Naive B cell (primary cell): ENCODE measurements at places on chromosomes 6 and 20. TPM values are rescaled to one million over a fixed set of nuclear protein-coding genes. Genes with fewer than 3 reads are reported as not detected.

GRCh38 chr20:53349730-53350129, 243.9 kb downstream of the ZNF217 start:
- no peak for DNase-seq

RIPOR3 gene
- not detected for polyA plus RNA-seq

TSHZ2 gene
- polyA plus RNA-seq: not detected

DNA sequence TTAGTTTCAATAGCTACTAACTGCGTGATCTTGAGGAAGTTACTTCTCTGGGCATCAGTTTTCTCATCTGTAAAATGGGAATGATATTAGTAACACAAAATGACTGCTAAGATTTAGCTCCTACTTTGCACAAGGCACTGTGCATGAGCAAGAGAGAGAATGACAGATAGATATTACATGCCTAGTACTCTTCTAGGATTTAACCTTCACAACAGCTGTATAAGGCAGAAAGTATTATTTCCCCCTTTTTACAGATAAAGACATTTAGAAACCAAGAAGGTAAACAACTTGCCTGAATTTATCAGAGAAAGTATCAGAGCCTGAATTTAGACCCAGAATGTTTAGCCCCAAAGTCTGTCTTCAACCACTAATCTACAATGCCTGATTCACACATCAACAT, 281.6 kb downstream of the KHDC1L start:
- DNase-seq: no peak

GRCh38 chr6:87714093-87714842, 12.2 kb upstream of the AKIRIN2 start:
- DNase-seq: no peak

DNA sequence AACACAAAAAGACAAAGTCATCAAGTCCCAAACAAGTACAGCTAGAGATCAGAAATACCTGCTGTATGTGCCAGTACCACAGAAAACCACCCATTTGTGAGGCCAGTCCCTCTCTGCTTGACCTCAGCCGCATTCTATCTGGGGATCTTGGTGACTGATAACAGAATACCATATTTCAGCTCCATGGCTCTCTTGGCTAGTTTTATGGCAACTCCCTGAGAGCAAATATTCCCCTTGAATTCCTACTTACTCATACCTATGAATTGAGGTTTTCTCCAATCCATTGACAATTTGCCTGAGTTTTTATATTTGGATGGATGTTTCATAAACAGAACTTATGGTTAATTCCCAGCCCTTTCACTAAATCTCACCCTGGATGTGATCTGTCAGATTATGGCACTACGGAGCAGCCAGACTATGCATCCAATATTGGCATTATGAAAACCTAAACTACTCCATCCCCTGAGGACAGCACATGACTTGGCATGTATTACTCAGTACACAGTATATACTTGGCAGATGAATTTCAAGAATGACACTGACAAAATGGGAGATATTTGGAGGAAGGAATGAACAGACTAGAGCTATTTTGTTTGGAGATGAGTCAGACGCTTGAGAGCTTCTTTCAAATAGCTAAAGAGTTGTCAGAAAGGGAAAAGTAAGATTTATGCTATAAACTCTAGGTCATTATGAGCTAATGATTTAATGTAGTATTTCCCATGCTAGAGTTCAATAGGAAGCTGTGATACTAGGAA, 95.7 kb downstream of the PRDM1 start:
- no peak for DNase-seq

GRCh38 chr20:17666481-17666880, 15.6 kb downstream of the RRBP1 start:
- no peak for DNase-seq

PHACTR3 gene
- not detected for polyA plus RNA-seq

RNF39 gene
- polyA plus RNA-seq: not detected

GRCh38 chr6:25007269-25007699, 71.5 kb upstream of the RIPOR2 start:
- no peak for DNase-seq

DNA sequence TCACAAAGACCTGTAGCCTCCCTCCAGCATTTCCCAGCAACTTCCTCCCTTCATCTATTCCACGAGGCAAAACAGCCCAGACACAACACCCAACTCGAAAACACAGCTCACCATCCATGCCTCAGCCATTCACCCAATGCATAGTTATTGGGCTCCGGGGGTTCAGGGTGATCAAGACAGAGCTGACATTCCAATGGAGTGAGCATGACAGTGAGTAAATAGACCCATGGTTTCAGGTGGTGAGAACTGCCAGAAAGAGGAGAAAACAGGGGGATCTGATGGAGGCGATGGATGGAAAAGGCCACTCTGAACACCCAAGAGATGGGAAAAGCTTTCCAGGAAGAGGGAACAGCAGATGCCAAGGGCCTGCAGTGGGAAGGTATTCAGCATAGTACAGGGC, 5.9 kb downstream of the CASS4 start:
- DNase-seq: no peak

DNA sequence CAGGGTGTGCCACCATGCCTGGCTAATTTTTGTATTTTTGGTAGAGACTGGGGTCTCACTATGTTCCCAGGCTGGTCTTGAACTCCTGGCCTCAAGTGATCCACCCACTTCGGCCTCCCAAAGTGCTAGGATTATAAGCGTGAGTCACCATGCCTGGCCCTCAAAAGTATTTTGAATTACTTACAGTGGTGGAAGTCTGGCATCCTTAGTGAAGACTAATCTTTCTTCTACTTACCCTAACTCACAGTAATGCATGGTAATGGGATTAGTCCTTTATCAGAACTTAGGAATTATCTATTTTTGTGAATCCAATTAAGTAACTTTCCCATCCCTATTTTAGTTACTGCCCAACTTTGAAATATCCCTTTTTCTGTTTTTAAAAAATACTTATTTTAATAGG, 3.9 kb downstream of the RWDD1 start:
- no peak for DNase-seq

GRCh38 chr6:51167468-51167867, 348.8 kb downstream of the TFAP2B start:
- no peak for DNase-seq

DNA sequence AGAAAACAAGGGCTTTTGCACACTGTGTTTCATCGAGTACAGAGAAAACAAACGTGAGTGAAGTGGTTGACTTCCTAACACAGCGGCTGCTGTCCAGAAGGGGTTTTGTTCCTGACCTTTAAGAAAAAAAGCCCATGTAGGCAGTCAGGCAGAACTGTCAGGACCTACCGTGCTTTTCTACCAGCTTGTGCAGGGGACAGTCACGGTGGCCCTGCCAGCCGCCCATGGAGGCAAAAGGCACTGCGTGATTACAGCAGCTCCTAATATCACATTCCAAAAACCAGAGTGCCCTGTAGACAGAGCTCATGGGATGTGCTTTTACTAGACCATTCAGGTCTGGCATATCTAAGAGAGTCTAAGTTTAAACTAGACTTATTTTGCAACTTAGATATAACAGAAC, 12.2 kb downstream of the TNFAIP3 start:
- DNase-seq: no peak

LGSN gene
- polyA plus RNA-seq: not detected

DNA sequence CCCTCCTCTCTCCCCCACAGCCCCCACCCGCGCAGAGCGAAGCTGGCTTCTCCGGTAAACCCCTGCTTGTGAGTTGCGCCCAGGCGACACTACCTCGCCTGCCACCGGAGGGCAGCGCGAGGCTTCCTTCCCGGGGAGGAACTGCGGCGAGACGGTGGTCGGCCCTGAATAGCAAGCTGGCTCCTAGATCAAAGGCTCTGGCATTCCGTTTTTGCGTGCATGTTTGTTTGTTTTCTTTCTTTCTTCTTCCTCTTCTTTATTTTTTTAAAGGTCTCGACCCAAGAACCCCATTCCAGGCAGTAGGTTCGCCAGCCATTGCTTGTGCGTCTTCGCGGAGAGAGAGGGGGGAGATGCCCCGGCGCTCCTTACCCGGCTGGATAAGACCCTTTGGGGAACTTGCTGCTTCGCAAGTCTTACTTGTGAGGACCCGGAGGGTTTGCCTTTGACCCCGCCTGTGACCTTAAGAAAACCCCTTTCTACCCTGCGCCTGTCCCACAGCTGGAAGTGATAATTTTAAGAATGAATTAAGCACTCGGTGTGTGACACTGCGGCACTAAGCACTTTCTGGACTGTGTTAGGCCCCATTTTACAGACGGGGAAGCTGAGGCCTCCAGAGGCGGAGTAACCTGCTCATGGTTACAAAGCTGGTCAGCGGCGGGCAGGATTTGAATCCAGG, 92.7 kb upstream of the SIRPA start:
- DNase-seq: peak; percentile 80

PSORS1C1 gene
- not detected for polyA plus RNA-seq

GRCh38 chr6:168088161-168089053, 9.4 kb upstream of the FRMD1 start:
- no peak for DNase-seq

- DNase-seq: no peak
These were observed 103.2 kb upstream of the ARMC2 start for GRCh38 chr6:108744996-108745395.

DNA sequence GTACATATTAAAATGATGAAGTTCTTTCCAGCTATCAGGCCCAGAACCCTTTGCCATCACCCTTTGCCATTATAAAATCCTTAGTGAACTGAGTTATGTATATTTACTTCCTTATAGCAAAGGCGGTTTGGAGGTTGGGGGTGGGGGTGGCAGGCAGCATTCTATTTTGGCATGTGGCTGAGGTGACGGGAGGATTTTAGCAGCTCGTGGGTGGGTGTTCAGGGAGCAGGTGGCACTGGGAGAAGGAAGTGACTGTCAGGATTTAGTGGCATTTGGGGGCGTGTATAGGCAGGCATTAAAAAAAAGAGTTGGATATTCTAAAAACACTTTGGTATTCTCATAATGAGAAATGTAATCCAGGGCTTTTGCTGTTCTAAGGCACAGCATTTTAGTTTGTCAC, 150.7 kb downstream of the RIMS1 start:
- no peak for DNase-seq

DNA sequence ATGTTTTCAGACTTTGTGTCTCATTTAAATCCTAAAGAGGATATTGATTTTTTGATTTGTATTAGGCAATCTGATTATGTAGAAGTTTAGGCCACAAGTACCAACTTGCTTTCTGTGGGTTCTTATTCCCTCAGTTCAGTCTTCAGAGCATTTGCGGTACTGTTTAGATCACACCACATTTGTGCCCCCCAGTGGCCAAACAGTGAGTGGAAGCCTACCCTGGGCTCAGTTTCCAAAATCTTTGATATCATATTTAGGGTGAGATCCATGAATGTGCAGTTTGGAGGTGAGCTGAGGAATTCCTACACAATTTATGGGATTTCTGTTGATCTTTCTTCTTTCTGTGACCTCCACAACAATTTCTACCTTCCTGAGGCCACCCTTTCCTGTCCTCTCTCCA, 92.3 kb upstream of the FUT9 start:
- DNase-seq: no peak

PRR18 gene
- polyA plus RNA-seq: not detected

RAET1L gene
- not detected for polyA plus RNA-seq

SULF2 gene
- not detected for polyA plus RNA-seq

DNA sequence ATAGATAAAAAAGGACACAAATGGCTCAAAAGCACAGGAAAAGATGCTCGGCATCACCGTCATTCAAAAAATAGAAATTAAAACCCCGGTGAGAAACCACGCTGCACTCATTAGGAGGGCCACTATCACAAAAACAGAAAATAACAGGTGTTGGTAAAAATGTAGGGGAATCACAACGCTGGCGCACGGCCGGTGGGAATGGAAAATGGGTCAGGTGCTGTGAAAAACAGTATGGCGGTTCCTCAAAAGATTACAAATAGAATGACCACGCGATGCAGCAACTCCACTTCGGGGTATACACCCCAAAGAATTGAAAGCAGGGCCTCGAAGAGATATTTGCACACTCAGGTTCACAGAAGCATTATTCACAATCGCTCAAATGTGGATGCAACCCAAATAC, 28.3 kb downstream of the NPEPL1 start:
- no peak for DNase-seq

GRCh38 chr20:58071298-58071697, 157.2 kb downstream of the ANKRD60 start:
- no peak for DNase-seq

DNA sequence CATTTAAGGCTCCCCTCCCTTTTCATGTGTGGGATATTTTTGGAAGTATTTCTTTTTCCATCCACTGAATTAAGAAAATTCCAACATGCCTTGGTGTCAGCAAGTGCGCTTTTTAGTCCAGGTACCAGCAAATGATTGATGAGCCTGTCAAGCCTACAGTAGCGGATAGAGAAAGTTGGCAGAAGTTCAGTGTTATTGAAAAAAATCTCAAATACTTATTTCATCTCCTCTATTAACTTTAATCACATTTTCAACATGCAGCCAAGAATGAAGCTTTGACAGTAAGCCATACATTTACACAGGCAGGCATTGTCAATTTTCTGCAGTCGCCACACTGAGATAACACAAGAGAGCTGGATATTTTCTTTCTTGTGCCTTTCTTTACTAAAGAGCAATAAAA, 50.4 kb downstream of the BLOC1S5 start:
- no peak for DNase-seq

SAMD3 gene
- 0.71 TPM for polyA plus RNA-seq

MYLK2 gene
- not detected for polyA plus RNA-seq

GRCh38 chr6:105733556-105734162, 330.8 kb upstream of the PREP start:
- peak; percentile 18 for DNase-seq

PRDM13 gene
- not detected for polyA plus RNA-seq

GRCh38 chr6:114115652-114116051, 144.7 kb upstream of the HDAC2 start:
- DNase-seq: no peak

SCRT2 gene
- not detected for polyA plus RNA-seq

TTLL9 gene
- not detected for polyA plus RNA-seq
